ENCODE measurements at places on chromosomes 1 and 21. TPM values are rescaled to one million over a fixed set of nuclear protein-coding genes. Genes with fewer than 3 reads are reported as not detected.

GRCh38 chr1:23709229-23709628, 17.6 kb downstream of the RPL11 start:
- H3K27ac ChIP-seq = peak overlapping the region; percentile 56
- no peaks in the 10 kb centered on the region for H3K27me3 ChIP-seq
- peaks cover 34% of the 10 kb centered on the region for H3K36me3 ChIP-seq

Gene OR2L13
- total RNA-seq = not detected

DNA sequence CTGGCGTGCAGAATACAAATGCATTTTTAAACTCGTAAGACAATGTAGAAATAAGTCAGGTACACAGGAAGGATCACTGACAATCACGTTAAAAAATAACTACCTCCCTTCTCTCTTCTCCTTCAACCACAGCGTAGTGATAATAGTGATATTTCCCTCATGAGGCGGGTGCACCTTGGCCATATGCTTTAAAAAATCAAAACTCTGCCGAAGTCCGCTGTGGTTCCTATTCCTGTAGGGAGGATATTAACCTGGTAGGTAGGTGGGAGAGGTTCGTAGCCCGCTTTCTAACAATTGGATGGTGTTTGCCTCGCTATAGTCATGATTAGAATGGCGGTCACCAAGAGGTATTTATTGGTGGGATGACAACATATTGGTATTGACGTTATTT, 732 bp downstream of the GREM2 start:
- peak overlapping the region; percentile 80 for H3K4me3 ChIP-seq
- no peak overlapping the region for H3K27ac ChIP-seq
- peaks cover 14% of the 10 kb centered on the region for H3K4me1 ChIP-seq

Gene AK5
- total RNA-seq = not detected

- H3K4me3 ChIP-seq = no peak overlapping the region
- no peak overlapping the region for H3K27ac ChIP-seq
- peaks cover 22% of the 10 kb centered on the region for H3K4me1 ChIP-seq
- H3K36me3 ChIP-seq = peaks cover 3% of the 10 kb centered on the region
- DNase-seq = no peak
Measured at GRCh38 chr1:107976836-107977235, 11.9 kb upstream of the VAV3 start.

GRCh38 chr21:40610345-40610744, 236.6 kb downstream of the DSCAM start:
- no peaks in the 10 kb centered on the region for H3K4me1 ChIP-seq
- H3K36me3 ChIP-seq = no peaks in the 10 kb centered on the region
- H3K27me3 ChIP-seq = no peaks in the 10 kb centered on the region
- H3K27ac ChIP-seq = no peak overlapping the region

DNA sequence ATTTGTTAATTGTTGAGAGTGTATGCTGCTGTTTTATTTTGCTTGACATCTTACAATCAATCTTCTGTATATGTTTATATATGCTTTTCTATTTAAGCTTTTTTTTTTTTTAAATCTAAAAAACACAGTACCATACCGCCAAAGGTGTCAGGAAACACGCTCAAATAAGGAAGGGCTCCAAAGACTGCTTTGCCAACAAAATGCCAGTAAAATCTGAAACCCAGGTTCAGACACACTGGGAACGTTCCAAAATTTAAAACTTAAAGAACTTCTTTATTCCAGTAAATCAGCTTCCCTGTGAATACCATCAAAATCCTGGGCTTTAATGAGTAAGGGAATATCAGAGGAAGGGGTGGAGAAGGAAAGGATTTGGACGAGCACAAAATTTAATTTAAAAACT, 87.3 kb downstream of the SIM2 start:
- no peak for DNase-seq
- no peak overlapping the region for H3K27ac ChIP-seq
- no peak overlapping the region for H3K4me3 ChIP-seq
- H3K27me3 ChIP-seq = no peaks in the 10 kb centered on the region

All from activated B cell treated with CpG ODN at 0.5 μM for 24 hours (primary cell).